ENCODE measurements at places on chromosomes 4 and X. TPM values are rescaled to one million over a fixed set of nuclear protein-coding genes. Genes with fewer than 3 reads are reported as not detected.

Gene MAGEB17
- not detected for total RNA-seq

Gene MAP7D2
- 0.17 TPM for total RNA-seq

Gene AIFM1
- 37.4 TPM for total RNA-seq

Gene VSIG4
- total RNA-seq: 0.48 TPM

Gene ODAM
- not detected for total RNA-seq

Gene GRIA3
- 0.54 TPM for total RNA-seq

Gene BEX4
- total RNA-seq: 23.3 TPM

Gene DRP2
- total RNA-seq: 0.58 TPM

Gene INTU
- total RNA-seq: 0.17 TPM

Gene SPATA18
- total RNA-seq: 0.55 TPM

Gene RAI2
- not detected for total RNA-seq

Gene TMEM271
- total RNA-seq: not detected

Gene PNMA6F
- not detected for total RNA-seq

Gene TLR10
- 0.26 TPM for total RNA-seq

Measured in activated naive CD8-positive, alpha-beta T cell treated with anti-CD3 and anti-CD28 coated beads, Interleukin-2, amount 10 ng/mL, durations not matched to agents 7 days and 5 days (primary cell).